ENCODE measurements at places on chromosomes 6 and 20.

DNA sequence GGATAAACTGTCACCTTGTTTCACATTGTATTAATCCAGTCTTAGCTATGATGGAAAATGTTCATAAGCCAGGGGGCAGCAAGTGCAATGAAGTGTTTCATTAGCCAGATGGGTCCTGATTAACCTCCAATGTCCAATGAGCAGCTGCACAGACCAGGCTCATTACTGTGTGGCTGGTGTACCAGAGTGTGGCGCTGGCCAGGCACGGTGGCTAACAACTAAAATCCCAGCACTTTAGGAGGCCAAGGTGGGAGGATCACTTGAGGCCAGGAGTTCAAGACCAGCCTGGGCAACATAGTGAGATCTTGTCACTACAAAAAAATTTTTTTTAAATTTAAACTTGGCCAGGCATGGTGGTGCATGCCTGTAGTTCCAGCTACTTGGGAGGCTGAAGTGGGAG is 201.7 kb upstream of the FOXQ1 start:
- no peak for DNase-seq

DNA sequence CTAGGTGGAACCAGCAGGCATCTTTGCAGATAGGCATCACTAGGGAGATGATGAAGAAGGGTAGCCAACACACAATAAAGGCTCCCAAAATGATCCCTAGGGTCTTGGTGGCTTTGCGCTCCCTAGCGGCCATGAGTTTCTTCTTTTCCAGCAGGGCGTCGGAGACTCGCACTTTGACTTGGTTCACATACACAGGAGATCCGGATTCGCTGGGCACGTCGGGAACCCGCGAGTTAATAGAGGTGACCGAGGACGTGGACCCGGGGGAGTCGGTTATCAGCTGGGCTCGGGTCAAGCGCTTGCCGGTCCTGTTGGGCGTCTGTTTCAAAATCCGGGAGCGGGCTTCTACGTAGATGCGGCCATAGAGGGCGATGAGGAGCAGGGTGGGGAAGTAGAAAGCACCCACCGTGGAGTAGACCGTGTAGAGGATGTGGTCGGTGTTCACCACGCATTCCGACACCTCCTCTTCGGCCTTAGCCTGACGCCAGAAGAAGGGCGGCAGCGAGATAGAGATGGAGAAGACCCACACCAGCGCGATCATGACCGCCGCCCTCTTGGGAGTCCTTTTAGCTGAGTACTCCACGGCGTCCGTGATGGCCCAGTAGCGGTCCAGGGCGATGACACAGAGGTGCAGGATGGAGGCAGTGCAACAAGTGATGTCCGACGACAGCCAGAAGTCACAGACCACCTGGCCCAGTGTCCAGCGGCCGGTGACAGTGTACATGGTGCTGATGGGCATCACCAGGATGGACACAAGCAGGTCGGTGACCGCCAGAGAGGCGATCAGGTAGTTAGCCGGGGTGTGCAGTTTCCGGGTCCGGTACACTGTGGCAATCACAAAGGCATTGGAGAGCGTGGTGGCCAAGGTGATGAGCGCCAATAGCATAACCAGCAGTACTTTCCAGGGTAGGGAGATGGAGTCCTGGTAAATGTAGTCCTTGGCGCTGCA is 658 bp downstream of the HTR1B start:
- DNase-seq, result no peak

DNA sequence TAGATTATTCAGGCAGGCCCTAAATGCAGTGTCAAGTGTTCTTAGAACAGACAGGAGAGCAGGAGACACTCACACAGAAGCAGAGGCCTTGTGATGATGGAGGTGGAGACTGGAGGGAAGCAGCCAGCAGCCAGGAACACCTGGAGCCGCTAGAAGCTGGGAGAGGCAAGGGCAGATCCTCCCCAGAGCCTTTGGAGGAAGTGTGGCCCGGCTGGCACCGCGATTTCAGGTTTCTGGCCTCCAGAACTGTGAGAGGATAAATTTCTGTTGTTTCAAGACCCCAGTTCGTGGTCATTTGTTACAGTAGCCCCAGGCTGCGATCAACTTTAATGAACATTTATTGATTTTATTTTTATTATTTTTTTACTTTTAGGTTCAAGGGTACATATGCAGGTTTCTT is 203.0 kb downstream of the QKI start:
- no peak for DNase-seq

GRCh38 chr6:14506656-14507246 is 389.2 kb downstream of the CD83 start:
- no peak for DNase-seq

GRCh38 chr20:52787216-52787615 is 184.9 kb upstream of the TSHZ2 start:
- no peak for DNase-seq

Measured in SJCRH30 (cell line).